ENCODE measurements at places on chromosomes 2 and 18. TPM values are rescaled to one million over a fixed set of nuclear protein-coding genes. Genes with fewer than 3 reads are reported as not detected.

- no peak for DNase-seq
Measured at GRCh38 chr2:206267567-206267966, 6.9 kb upstream of the ZDBF2 start.

- DNase-seq: no peak
Measured at GRCh38 chr2:203070701-203071100, 56.0 kb downstream of the NBEAL1 start.

Gene CD8B2
- polyA plus RNA-seq: 0.23 TPM

GRCh38 chr18:74446178-74446577, 10.9 kb downstream of the DIPK1C start:
- no peak for DNase-seq

DNA sequence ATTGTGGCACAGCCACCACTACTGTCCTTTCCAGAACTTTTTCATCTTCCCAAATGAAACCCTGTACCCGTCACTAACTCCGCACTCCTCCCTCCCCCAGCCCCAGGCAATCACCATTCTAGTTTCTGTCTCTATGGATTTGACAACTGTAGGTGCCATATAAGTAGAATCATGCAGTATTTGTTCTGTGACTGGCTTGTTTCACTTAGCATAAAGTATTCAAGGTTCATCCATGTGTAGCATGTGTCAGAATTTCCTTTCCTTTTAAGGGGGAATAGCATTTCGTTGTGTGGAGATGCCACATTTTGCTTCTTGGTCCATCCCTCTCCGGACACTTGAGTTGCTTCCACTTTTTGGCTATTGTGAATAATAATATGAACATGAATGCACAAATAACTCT, 842 bp upstream of the CKAP2L start:
- no peak for DNase-seq
